ENCODE measurements at places on chromosomes 4 and X. TPM values are rescaled to one million over a fixed set of nuclear protein-coding genes. Genes with fewer than 3 reads are reported as not detected.
A peak's percentile ranks its signal among the peaks of the same experiment; 100 is the strongest.

- no peaks in the 10 kb centered on the region for H3K27me3 ChIP-seq
- no peak for DNase-seq
- H3K4me1 ChIP-seq = no peaks in the 10 kb centered on the region
- H3K27ac ChIP-seq = no peak overlapping the region
Measured at GRCh38 chr4:42050516-42051249, 60.4 kb downstream of the SLC30A9 start.

DNA sequence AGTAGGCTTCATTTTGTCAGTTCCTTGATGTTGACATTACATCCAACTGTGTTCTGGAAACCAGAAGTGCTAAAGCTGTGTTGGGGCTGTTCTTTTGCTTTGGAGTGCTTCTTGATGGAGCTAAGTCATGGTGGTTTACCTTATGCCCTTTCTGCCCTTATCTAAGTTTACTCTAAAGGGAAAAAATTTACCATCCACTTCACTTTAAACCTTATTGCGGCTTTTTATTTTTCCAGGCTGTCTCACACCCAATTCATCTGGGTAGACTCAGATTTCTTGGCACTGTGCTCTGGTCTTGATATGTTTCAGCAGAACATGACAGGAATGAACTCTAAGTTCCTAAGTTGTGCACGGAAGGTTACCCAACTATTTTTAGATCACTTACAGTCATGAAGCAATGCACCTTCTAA lies 104.7 kb upstream of the TTC29 start:
- no peaks in the 10 kb centered on the region for H3K36me3 ChIP-seq
- H3K27ac ChIP-seq = no peak overlapping the region
- H3K4me3 ChIP-seq = no peak overlapping the region
- no peaks in the 10 kb centered on the region for H3K27me3 ChIP-seq

BST1 gene
- total RNA-seq = 5.3 TPM

GRCh38 chr4:16783119-16783518 lies 115.3 kb downstream of the LDB2 start:
- no peak overlapping the region for H3K27ac ChIP-seq
- DNase-seq = peak; percentile 39
- H3K4me1 ChIP-seq = no peaks in the 10 kb centered on the region
- H3K4me3 ChIP-seq = no peak overlapping the region

DNA sequence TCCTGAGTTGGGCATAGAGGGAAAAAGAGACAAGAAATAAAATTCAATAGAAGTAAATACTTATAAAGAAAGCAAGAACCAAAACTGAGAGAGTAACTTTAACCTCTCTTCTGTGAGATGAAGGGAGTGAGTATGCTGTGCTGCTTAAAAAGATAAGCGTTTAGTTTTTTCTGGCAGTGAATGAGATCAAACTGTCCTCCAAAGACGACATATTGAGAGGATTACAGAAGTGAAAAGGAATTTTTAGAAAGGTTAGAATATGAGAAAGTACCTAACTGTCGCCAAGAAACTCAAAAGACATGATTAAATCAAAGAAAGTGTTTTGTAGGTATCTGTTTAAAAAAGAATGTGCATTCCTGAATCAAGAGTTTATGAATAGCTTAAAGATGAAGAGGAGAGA lies 16.0 kb downstream of the GAB1 start:
- DNase-seq = no peak
- H3K4me1 ChIP-seq = peaks cover 21% of the 10 kb centered on the region
- H3K36me3 ChIP-seq = no peaks in the 10 kb centered on the region
- no peak overlapping the region for H3K4me3 ChIP-seq
- H3K27ac ChIP-seq = peak overlapping the region; percentile 23
- no peaks in the 10 kb centered on the region for H3K27me3 ChIP-seq

DNA sequence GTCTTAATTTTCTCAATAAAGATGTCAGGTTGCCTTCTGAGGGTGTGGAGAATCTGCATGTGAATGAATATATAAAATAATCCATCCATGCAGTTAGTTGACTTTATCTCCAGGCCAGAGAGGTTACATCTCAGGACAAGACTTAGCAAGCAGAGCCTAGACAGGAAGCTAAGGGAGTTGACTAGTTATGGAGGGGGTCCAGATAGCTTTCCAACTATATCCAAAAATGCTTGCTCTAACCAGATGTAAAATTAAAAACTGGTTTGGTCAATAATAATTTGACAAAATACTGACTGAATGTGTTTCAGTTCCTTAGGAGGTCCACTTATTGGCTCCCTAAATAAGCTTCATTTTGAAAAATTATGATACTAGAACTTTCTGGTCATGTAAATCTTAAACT lies 101.4 kb downstream of the PAPSS1 start:
- no peaks in the 10 kb centered on the region for H3K27me3 ChIP-seq
- H3K27ac ChIP-seq = no peak overlapping the region
- no peak overlapping the region for H3K4me3 ChIP-seq
- no peaks in the 10 kb centered on the region for H3K4me1 ChIP-seq

- H3K4me3 ChIP-seq = no peak overlapping the region
- DNase-seq = no peak
- H3K36me3 ChIP-seq = peaks cover 4% of the 10 kb centered on the region
- H3K27me3 ChIP-seq = peaks cover 12% of the 10 kb centered on the region
- no peaks in the 10 kb centered on the region for H3K4me1 ChIP-seq
Measured at GRCh38 chr4:48495941-48496340, 5.9 kb downstream of the ZAR1 start.

CPE gene
- 87.7 TPM for total RNA-seq

CHRDL1 gene
- 8.7 TPM for total RNA-seq

MEPE gene
- total RNA-seq = not detected

DKK2 gene
- total RNA-seq = 0.22 TPM

GRCh38 chr4:153209410-153209809 lies 5.2 kb downstream of the TRIM2 start:
- H3K27me3 ChIP-seq = no peaks in the 10 kb centered on the region
- peak; percentile 63 for DNase-seq
- H3K4me1 ChIP-seq = no peaks in the 10 kb centered on the region
- peak overlapping the region; percentile 30 for H3K27ac ChIP-seq

GRCh38 chr4:105758958-105759357 lies 50.4 kb downstream of the GSTCD start:
- no peak overlapping the region for H3K4me3 ChIP-seq
- no peaks in the 10 kb centered on the region for H3K36me3 ChIP-seq
- H3K27me3 ChIP-seq = no peaks in the 10 kb centered on the region
- no peaks in the 10 kb centered on the region for H3K4me1 ChIP-seq
- no peak overlapping the region for H3K27ac ChIP-seq

DNA sequence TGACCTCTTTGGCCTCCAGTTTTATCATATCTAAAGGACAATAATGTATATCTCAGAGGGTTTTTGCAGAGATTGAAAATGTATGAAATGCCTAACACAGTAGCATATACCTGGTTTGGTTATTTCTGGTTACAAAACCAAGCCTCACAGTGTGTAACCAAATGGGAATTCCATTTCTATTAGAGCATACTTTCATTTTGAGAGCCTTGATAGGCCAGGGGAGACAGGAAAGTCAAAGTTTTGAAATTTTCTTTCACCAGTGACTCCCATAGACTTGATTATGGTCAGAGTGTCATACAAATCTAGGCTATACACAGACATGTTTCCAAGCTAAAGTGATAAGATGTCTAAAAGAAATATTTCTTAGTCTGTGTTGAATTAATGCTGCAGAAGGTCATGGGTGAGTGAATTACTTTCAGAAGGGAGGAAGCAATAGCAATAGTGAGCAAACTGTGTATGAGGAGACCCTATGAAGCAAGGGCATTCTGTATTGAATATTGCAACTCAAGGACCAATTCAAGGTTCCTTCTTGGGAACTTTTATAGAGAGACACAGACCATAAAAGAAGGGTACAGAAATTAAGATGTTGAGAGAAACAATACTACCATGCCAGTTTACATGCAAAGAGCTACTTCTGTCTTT lies 151.1 kb downstream of the PDE5A start:
- H3K4me3 ChIP-seq = no peak overlapping the region
- no peak overlapping the region for H3K27ac ChIP-seq
- H3K27me3 ChIP-seq = no peaks in the 10 kb centered on the region
- no peak for DNase-seq

GRCh38 chrX:105167233-105167632 lies 53.3 kb downstream of the TEX13A start:
- H3K27ac ChIP-seq = no peak overlapping the region
- H3K36me3 ChIP-seq = no peaks in the 10 kb centered on the region
- H3K27me3 ChIP-seq = no peaks in the 10 kb centered on the region
- DNase-seq = no peak
- H3K4me1 ChIP-seq = no peaks in the 10 kb centered on the region
- H3K4me3 ChIP-seq = no peak overlapping the region

DNA sequence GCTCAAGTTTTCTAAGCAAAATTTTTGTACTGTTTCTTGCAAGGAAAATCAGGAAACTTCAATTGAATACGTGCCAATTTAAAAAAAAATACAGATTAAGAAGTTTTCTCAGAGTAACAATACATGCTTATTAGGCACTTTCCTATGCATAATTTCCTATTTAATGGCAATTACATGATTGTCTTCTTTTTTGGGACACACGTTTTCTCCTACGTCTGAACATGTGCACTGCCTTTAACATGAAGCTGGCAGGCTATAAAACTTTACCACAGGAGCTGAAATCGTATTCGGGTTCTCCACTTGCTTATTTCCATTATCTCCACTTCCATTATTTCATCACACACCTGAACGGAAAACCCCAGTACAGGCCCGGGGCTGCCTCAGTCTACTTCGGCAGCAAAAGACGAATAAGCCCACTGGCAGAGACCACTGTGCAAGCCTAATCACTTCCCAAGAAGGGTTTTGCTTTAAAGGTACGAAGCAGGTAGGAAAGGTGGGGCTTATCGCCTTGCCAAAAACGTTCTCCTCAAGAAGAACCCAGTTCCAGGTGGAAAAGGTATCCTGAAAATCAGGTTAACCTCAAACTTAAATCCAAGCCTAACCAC lies 575 bp downstream of the RCHY1 start:
- peaks cover 3% of the 10 kb centered on the region for H3K36me3 ChIP-seq
- H3K4me3 ChIP-seq = peak overlapping the region; percentile 84
- peak overlapping the region; percentile 95 for H3K27ac ChIP-seq
- H3K4me1 ChIP-seq = peaks cover 23% of the 10 kb centered on the region
- no peak for DNase-seq
- H3K27me3 ChIP-seq = no peaks in the 10 kb centered on the region

GRCh38 chr4:18981234-18981615 lies 959.7 kb upstream of the LCORL start:
- DNase-seq = no peak
- H3K27ac ChIP-seq = no peak overlapping the region
- H3K27me3 ChIP-seq = no peaks in the 10 kb centered on the region
- no peaks in the 10 kb centered on the region for H3K36me3 ChIP-seq
- no peak overlapping the region for H3K4me3 ChIP-seq
- H3K4me1 ChIP-seq = no peaks in the 10 kb centered on the region

GRCh38 chr4:148023512-148024181 lies 291.8 kb downstream of the ARHGAP10 start:
- no peaks in the 10 kb centered on the region for H3K36me3 ChIP-seq
- H3K27me3 ChIP-seq = no peaks in the 10 kb centered on the region
- no peak overlapping the region for H3K27ac ChIP-seq
- no peaks in the 10 kb centered on the region for H3K4me1 ChIP-seq

DNA sequence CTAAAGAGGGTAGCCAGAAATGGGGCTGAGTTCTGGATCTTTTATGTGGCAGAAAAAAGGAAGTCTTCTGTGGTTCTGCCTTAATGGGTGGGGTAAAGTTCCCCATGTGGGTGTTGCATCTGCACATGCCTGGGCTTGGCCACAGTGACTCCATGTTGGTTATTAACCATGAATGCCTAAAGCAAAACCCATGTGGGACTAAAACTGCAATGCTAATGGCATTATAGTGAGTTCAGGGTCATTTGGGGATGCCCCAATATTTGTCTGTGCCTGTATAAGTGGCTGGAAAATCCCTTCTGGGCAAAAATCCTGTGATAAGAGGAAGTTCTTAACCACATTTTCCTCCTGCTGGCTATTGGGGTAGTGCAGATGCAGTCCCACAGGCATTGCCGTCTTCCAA lies 857.4 kb downstream of the FAT4 start:
- H3K4me3 ChIP-seq = no peak overlapping the region
- H3K27me3 ChIP-seq = no peaks in the 10 kb centered on the region
- no peaks in the 10 kb centered on the region for H3K36me3 ChIP-seq
- DNase-seq = no peak
- H3K4me1 ChIP-seq = no peaks in the 10 kb centered on the region

GABRB1 gene
- total RNA-seq = 0.79 TPM

NFXL1 gene
- 16.0 TPM for total RNA-seq

GRCh38 chrX:106707771-106708454 lies 18.6 kb upstream of the RNF128 start:
- no peaks in the 10 kb centered on the region for H3K36me3 ChIP-seq
- no peaks in the 10 kb centered on the region for H3K4me1 ChIP-seq
- no peak overlapping the region for H3K4me3 ChIP-seq
- no peak overlapping the region for H3K27ac ChIP-seq

POU4F2 gene
- total RNA-seq = not detected

GPAT3 gene
- total RNA-seq = 11.4 TPM

DNA sequence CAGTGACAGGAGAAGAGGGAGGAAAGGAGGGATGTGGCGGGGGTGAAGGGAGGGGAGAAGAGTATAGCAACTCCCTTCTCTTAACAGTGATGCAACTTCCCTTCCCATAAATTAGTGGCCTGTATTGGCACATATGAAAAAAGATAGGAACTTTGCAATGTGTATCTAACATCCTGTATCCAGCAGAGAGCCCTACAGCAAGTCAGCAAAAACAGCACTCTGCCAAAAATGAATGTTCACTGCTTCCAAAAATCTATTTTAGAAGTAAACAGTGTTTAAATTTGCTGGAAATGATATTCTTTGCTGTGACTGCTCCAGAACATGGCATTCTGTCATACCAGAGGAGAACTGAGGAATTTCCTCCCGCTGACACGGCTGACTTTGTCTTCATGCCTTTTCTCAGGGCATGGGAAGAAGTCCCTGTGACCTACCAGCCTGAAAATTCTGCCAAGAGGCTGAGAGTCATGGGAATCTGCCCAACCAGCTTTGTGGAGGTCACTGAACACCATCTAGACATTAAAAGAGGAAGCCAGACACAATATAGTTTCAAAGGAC lies 343.4 kb upstream of the RASGEF1B start:
- H3K36me3 ChIP-seq = no peaks in the 10 kb centered on the region
- no peaks in the 10 kb centered on the region for H3K27me3 ChIP-seq
- no peaks in the 10 kb centered on the region for H3K4me1 ChIP-seq
- peak overlapping the region; percentile 5 for H3K27ac ChIP-seq
- DNase-seq = no peak

- no peaks in the 10 kb centered on the region for H3K36me3 ChIP-seq
- no peak overlapping the region for H3K27ac ChIP-seq
- H3K4me3 ChIP-seq = no peak overlapping the region
- DNase-seq = no peak
- peaks cover 9% of the 10 kb centered on the region for H3K27me3 ChIP-seq
- H3K4me1 ChIP-seq = no peaks in the 10 kb centered on the region
Measured at GRCh38 chrX:13821738-13822137, 4.8 kb upstream of the GPM6B start.
